Activated naive CD8-positive, alpha-beta T cell treated with anti-CD3 and anti-CD28 coated beads for 36 hours (primary cell): ENCODE measurements at places on chromosomes 12 and 14.

- H3K27ac ChIP-seq = peak overlapping the region; percentile 80
- peaks cover 8% of the 10 kb centered on the region for H3K36me3 ChIP-seq
- H3K27me3 ChIP-seq = no peaks in the 10 kb centered on the region
- DNase-seq = peak; percentile 41
- no peak overlapping the region for H3K4me3 ChIP-seq
- H3K4me1 ChIP-seq = peaks cover 35% of the 10 kb centered on the region
Observed at GRCh38 chr14:102363182-102363943, 622 bp downstream of the TECPR2 start.

GRCh38 chr14:31229638-31230572 lies 22.3 kb upstream of the HECTD1 start:
- peaks cover 6% of the 10 kb centered on the region for H3K4me1 ChIP-seq
- H3K27me3 ChIP-seq = no peaks in the 10 kb centered on the region
- no peak overlapping the region for H3K4me3 ChIP-seq

GRCh38 chr12:45234139-45234865 lies 18.4 kb downstream of the ANO6 start:
- H3K36me3 ChIP-seq = peaks cover 30% of the 10 kb centered on the region
- no peak for DNase-seq
- H3K4me1 ChIP-seq = peaks cover 45% of the 10 kb centered on the region
- H3K27ac ChIP-seq = peak overlapping the region; percentile 75
- H3K4me3 ChIP-seq = peak overlapping the region; percentile 24
- H3K27me3 ChIP-seq = no peaks in the 10 kb centered on the region

DNA sequence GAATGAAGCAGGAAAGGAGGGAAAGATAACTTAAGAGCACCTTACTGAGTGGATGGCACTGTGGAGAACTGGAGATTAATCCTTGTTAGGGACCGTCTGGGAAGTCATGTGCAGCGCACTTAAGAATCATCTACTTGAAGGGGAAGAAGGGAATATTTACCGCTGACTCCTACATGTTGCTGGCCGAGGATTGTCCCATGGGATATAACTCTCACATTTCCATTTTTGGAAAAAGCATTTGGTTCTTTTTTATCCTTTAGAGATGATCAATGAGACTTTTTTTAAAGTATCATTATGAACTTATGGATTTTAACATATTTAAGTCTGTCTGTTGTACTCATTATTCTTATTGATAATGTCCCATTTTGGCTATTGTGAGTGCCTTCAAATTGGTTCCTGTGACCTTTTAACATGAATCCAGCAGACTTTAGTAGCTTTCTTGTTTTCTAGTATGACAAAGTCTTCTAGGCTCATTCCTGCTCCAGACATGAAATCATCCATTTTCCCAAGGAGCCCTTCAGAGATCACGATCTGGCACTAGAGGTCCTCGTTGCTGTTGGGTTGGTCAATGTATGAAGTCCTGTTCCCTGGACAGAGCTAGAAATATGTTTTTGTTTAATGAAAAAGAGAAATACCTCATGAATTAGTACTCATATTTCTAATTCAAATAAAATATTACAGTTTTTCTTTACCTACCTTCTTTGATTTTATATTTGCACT lies 20.2 kb upstream of the FAM234B start:
- DNase-seq = no peak
- H3K4me1 ChIP-seq = no peaks in the 10 kb centered on the region
- H3K27me3 ChIP-seq = peaks cover 11% of the 10 kb centered on the region
- no peaks in the 10 kb centered on the region for H3K36me3 ChIP-seq

DNA sequence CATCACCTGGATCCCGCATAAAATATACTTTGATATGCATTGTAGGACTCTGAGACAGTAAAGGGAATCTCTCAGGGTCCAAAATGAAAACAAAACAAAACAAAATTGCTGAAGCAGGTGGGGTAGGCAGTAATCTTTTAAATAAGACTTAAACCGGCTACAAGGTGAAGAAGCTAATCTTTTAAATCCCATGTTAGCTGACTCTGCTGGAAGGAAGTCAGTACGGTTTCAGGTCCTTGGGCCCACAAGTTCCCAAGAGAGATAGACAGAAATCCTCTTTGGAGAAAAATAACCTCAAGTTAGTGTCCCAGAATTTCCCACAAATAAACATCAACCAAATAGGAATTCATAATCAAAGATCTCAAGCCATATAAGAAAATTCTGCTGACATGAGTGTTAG lies 5.0 kb upstream of the EPS8 start:
- peaks cover 6% of the 10 kb centered on the region for H3K4me1 ChIP-seq
- peaks cover 52% of the 10 kb centered on the region for H3K27me3 ChIP-seq
- peaks cover 1% of the 10 kb centered on the region for H3K36me3 ChIP-seq
- no peak overlapping the region for H3K27ac ChIP-seq
- DNase-seq = no peak

DNA sequence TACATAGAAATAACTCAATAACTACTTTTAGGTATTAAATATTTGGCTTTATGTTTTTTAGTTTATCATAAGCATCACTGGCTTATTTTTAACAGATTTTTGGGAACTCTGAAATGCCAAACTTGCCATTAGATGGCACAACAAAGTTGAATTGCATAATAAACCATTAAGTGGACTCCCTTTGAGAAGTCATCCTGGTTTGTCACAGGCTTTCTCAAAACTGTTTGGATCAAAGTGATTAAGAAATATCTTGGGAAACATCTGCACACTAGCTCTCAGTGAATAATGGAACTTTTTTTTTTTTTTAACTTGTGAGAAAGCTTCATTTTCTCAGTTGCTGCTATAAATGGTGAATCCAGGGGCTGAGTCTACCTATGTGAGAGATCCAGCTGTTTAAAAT lies 4.3 kb downstream of the SLC16A7 start:
- no peaks in the 10 kb centered on the region for H3K27me3 ChIP-seq
- no peak overlapping the region for H3K27ac ChIP-seq
- DNase-seq = no peak
- peaks cover 56% of the 10 kb centered on the region for H3K36me3 ChIP-seq
- H3K4me1 ChIP-seq = peaks cover 61% of the 10 kb centered on the region

GRCh38 chr14:99608591-99608990 lies 4.6 kb upstream of the CCDC85C start:
- H3K4me3 ChIP-seq = no peak overlapping the region
- peaks cover 9% of the 10 kb centered on the region for H3K4me1 ChIP-seq
- DNase-seq = no peak
- H3K27me3 ChIP-seq = no peaks in the 10 kb centered on the region
- H3K27ac ChIP-seq = no peak overlapping the region
- no peaks in the 10 kb centered on the region for H3K36me3 ChIP-seq

GRCh38 chr12:116726694-116727093 lies 11.2 kb downstream of the SPRING1 start:
- no peaks in the 10 kb centered on the region for H3K27me3 ChIP-seq
- DNase-seq = no peak
- no peak overlapping the region for H3K4me3 ChIP-seq
- H3K27ac ChIP-seq = no peak overlapping the region

GRCh38 chr12:51505360-51506105 lies 80.9 kb downstream of the SLC4A8 start:
- no peaks in the 10 kb centered on the region for H3K4me1 ChIP-seq
- no peak overlapping the region for H3K27ac ChIP-seq
- H3K36me3 ChIP-seq = no peaks in the 10 kb centered on the region
- H3K27me3 ChIP-seq = no peaks in the 10 kb centered on the region
- DNase-seq = no peak

DNA sequence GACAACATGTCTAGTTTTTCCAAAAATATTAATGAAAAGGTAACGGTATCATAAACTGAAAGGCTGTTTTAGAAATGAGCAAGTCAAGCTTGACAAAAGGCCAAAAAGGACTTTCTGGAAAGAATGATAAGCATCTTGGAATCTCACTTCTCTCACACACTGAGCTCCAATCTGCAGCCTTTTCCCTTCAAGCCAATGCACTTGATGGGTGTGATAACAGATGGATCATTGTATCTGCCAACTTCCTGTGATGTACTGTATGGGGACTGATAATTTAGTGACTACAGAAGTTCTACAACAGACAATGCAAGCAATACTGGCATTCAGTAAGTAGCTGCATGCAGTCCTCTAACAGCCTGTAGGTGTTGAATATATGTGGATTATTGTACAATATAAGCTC lies 147.1 kb downstream of the MED13L start:
- H3K27ac ChIP-seq = no peak overlapping the region
- no peaks in the 10 kb centered on the region for H3K27me3 ChIP-seq
- peaks cover 55% of the 10 kb centered on the region for H3K4me1 ChIP-seq
- H3K36me3 ChIP-seq = peaks cover 6% of the 10 kb centered on the region
- H3K4me3 ChIP-seq = no peak overlapping the region

DNA sequence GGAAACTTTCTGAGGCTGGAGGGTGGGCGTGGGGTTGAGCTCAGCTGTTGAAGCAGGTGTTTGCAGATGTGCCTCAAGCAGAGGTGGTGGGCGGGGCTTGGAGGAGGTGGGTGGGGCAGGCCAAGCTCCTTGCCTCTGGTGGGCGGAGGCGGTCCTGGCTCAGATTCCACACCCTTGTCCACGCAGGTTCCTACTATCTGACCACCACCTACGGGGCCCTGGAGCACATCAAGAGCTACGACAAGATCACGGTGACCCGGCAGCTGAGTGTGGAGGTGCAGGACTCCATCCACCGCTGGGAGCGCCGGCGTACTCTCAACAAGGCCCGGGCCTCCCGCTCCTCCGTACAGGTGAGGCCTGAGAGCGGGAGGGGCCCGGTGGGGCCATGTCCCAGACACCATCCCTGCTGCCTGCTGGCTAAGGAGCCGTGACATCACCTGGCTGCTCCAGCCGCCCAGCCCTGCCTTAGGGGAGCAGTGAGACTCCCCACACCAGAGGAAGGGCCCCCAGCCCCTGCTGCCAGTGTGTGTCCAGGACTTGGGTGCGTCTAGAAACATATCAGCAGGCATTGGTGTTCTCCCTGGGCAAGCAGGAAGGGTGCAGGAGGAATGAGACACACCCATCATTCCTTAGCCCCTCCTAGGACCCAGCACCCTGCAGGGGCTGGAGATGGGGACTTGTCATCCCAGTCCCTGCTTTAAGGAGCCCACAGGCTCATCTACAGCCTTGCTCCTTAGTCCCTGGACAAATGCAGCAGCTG lies 63.4 kb downstream of the LGMN start:
- no peak for DNase-seq
- H3K4me3 ChIP-seq = no peak overlapping the region
- peaks cover 8% of the 10 kb centered on the region for H3K4me1 ChIP-seq
- peaks cover 35% of the 10 kb centered on the region for H3K36me3 ChIP-seq

GRCh38 chr14:101810897-101811621 lies 49.5 kb downstream of the PPP2R5C start:
- peak overlapping the region; percentile 100 for H3K27ac ChIP-seq
- no peaks in the 10 kb centered on the region for H3K27me3 ChIP-seq
- peaks cover 51% of the 10 kb centered on the region for H3K4me1 ChIP-seq
- H3K4me3 ChIP-seq = peak overlapping the region; percentile 96
- no peak for DNase-seq
- H3K36me3 ChIP-seq = peaks cover 33% of the 10 kb centered on the region

DNA sequence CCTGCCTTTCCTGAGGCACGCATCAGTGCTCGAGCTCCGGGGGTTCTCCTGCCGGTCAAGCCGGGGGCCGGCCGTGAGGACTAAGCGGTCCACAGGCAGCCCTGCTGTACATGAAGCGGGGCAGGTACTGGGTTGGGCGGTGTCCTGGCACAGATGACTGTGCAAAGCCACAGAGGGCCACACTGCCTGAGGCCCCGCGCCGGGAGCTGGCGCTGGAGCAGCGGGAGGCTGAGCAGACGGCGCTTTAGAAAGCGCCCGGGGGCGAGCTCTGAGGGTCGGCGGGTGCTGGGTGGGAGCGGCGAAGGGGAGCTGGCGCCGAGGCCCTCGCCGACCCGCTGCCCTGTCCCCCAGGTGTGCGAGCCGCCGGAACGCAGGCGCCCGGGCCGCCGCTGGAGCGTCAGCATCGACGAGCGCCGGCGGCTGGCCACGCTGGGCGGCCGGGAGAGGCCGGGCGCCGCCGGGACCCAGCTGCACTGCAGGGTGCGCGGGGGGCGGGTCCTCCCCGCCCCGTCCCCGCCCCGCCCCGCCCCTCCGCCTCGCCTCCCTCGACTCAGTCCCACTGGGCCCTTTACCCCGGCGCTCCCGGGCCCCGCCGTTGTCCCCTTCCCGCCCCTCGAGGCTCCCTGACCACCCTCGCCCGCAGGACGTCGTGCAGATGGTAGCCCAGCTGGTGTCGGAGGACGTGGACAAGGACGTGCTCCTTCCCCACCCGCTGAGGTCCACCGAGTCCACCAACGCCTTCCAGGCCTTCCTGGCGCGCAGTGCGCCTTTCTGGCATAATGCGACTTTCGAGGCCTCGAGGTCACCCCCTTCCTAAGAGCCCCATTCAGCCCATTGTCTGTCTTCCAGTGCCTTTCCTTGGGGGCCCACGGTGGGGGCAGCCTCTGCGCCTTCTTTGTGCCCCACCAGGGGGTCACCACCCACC lies 8.3 kb upstream of the MTA1 start:
- H3K4me1 ChIP-seq = peaks cover 9% of the 10 kb centered on the region
- peak; percentile 42 for DNase-seq
- H3K4me3 ChIP-seq = no peak overlapping the region
- peaks cover 27% of the 10 kb centered on the region for H3K27me3 ChIP-seq
- H3K36me3 ChIP-seq = no peaks in the 10 kb centered on the region

DNA sequence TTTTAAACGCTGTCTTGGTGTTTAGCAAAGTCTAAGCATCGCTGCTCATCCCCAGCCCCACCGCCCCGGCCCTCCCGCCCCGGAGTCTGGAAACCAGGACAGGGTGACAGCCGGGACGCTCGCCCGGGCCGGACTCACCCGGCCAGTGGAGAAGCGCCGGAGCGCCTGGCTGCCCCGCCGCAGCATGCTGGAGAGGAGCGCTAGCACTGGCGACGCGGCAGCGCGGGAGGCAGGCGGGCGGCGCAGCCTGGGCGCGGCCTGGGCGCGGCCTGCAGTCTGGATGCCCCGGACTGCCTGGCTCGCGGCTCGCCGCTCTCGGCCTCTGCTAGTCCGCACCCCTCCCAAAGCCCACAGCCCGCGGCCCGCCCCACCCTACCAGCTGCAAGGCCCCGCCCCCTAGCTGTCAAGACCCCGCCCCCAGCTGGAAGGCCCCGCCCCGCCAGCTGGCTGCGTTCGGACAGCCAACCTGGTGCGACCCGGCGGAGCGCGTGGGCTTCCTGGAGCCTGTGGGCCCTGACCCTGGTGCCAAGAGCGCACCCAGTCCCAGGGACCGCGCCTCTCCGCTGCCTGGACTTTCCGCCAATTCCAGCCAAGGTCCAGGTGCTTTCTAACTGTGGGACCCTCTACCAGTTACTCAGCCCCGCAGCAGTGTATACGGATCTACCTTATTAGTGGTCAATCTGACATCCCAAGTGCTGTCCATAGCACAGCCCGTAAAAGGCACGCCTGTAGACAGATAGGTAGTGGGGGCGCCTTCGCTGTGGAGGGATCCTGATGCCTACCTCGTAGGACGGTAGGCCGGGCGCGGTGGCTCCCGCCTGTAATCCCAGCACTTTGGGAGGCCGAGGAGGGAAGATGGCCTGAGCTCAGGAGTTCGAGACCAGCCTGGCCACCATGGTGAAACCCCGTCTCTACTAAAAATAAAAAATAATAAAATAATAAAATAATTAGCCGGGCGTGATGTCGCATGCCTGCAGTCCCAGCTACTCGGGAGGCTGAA lies at the start of gene ALDH1L2:
Gene ALDH1L2, minus strand, starts transcription at position 208 of the 1,000 bp plus-strand sequence. Its CDS starts 22 bp downstream, at position 186.
- H3K27me3 ChIP-seq = peaks cover 33% of the 10 kb centered on the region
- no peaks in the 10 kb centered on the region for H3K36me3 ChIP-seq
- peaks cover 6% of the 10 kb centered on the region for H3K4me1 ChIP-seq
- peak within 1 kb of the TSS; percentile 85 for H3K4me3 ChIP-seq

GRCh38 chr12:120720234-120720986 lies 5.2 kb upstream of the ACADS start:
- H3K4me3 ChIP-seq = no peak overlapping the region
- no peak overlapping the region for H3K27ac ChIP-seq
- no peaks in the 10 kb centered on the region for H3K27me3 ChIP-seq
